ENCODE measurements at places on chromosomes 11 and 22.
A peak's percentile ranks its signal among the peaks of the same experiment; 100 is the strongest.

DNA sequence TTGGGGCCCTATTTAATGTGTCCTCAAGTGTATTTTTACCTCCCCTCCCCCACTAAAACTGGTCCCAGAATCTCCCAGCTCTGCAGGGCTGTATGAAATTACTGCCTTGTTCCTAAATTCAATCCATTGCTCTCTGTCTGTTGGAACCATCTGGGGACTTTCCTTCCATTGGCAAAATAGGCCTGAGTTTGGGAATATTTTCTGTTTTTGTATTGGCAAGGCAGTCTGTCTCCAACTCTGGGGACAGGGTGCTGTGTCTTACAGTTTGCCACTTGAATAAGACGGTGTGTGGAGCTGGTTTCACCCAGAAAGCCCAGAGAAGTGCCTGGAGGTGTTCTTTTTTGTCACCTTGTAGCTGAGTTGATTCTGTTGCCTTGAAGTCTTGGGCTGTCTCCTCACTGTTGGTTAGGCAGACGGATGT is 1.3 kb downstream of the PACS1 start:
- DNase-seq, result no peak

DNA sequence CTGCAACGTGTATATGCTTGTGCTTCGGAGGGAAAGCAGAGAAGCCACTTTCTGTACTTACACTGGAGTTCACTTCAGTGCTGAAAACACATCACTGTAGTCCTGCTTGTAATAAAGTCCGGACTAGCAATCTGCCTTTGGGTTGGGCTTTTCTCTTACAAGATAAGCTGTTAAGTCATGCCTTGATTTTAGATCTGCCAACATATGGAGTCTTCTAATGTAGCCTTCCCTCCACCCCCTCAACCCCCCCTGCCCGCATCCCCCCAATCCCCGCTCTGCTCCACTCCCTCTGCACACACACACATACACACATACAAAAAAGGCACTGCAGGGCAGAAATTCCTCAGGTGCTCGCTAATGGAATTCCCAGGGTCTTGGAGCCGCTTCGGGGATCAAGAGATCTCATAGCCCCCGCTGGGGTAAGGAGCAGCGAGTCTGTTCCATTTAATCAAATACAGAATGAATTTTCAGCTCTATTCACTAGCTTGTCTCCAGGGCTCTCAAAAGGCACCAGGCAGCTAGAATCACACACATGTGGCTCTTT is 3.4 kb downstream of the CDON start:
- DNase-seq, result no peak

DNA sequence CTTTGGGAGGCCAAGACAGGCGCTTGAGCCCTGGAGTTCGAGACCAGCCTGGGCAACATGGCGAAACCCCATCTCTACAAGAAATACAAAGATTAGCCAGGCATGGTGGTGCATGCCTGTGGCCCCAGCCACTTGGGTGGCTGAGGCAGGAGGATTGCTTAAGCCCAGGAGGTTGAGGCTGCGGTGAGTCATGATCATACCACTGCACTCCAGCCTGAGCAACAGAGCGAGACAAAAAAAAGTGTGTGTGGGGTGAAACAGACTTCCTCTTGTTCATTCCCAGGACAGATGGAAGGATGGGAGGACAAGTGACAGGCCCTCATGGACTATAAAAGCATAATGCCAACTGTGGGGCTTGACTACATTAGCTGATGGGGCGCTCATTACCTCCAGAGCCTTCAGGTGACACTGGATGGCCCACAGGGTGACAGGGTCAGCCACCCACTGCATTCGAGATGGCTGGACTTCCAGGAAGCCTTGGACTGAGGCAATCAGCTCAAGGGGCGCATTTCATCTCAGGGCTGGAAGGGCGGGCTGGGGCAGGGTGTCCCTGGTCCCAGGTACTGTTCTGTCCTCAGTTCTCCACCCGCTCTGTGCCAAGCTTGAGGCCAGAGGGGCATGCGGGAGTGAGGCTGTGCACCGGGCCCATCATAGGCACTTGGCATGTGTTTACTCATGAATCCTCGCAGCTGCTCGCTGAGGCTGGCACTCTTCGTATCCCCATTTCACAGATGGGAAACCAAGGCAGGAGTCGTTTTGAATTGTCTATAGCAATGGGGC is 12.5 kb downstream of the NPTXR start:
- DNase-seq, result no peak

DNA sequence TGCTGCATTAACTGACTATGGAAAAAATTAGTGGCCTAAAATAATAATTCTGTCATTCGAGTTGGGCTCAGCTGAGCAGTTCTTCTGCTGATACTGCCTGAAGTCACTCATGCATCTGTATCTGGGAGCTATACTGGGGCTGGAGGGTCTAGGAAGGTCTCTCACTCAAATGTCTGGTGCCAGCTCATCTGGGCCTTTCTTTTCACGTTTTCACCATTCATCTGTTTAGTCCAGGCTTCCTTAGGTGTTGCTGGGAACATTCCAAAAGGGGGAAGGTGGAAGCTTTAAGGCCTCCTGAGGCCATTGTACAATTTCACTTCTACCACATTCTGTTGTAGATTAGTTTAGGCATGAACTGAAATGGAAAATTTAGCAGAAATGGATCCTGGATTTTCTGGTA is 28.0 kb downstream of the YAP1 start:
- no peak for DNase-seq

DNA sequence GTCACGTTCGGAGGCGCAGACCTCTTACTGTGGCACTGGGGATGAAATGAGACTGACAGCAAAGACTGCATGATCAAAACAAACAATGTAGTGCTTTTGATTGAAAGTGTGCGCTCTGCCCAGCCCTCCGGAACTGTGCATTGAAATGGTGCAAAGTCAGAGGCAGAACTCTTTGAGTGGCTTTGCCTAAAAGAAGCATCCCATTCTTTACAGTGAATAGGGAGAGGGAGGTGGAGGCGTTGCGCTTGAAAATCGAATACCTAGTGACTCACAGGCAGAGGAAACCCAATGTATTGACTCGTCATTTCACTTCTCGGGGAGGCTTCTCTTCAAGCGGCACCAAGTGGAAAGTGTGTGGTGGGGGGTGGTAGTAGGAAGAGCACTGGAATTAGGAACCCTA is 10.9 kb downstream of the RCN1 start:
- no peak for DNase-seq

DNA sequence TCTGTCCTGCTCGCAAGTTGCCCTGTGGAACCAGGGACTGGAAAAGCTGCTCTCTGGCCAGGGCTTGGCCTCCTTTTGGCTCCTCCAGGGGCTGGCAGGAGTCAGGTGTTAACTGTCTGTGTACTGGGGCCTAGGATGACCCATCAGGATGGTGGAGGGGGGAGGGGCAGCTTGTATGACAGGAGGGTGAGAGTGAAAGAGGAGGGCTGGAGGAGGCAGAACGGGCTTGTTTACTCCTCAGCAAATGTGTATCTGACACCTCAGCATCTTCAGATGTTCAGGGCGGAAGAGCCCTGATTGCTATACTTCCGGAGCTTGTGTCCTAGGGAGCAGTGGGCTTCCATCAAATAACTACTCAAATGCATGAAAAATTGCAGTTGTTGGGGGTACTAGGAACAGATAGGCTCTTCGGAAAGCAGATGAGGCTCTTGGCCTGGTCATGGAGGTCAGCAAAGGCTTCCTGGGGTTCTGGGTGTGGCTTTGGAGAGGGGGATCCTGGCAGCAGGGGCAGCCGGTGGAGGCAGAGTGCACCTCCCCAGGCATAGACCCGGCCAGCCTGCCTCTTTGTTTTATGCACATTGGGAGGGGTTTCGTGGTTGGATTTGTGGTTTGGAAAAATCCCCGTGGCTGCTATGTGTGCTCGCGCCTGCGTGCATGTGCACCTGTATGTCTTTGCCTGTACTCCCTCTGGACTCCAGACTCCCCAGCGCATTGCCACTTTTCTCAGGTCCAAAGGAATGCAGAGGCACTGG is 31.2 kb downstream of the CD82 start:
- DNase-seq, result no peak

DNA sequence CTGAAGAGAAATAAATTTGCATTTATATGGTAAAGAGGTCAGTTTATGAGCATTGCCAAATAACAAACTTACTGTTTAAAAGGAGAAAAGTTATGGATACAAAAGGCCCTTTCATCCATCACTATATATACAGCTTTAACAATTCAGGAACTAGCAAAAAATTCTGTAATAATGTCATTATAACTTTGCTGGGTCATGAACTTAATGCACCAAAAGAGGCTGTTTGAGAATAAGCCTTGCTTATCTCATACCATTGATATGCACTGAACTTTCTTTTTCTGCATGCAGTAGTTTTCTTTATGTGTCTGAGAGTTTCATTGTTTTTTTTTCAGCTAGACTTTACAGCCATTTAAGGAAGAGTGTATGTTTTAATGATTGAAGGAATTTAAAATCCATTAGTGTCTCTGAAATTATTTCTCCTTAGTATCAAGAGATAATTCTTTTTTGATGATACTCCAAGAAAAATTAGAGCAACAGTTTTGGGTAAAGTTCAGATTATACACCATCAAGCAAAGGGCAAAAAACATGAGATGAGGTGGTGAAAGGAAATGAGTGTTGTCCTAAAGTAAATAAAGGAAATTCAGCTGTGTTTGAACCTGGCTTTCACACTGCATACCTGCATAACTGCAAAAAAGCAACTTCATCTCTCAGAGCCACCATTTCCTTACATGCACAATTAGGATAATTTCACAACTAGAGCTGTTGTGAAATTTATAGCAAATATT is 188.2 kb upstream of the ANO3 start:
- no peak for DNase-seq

DNA sequence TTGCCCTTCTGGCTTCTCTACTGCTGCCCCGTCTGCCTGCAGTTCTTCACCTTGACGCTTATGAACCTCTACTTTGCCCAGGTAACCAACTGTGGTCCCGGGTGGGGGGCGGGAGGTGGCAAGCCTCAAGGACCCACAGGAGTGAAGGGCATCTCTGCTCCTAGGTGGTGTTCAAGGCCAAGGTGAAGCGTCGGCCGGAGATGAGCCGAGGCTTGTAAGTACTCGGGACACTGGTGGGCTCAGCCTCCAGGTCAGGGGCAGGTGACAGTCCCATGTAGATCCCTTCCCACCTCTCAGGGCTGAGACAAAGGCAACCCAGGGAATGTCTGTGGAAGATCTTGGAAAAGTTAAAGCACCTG is 1.1 kb downstream of the GPR137 start:
- no peak for DNase-seq

DNA sequence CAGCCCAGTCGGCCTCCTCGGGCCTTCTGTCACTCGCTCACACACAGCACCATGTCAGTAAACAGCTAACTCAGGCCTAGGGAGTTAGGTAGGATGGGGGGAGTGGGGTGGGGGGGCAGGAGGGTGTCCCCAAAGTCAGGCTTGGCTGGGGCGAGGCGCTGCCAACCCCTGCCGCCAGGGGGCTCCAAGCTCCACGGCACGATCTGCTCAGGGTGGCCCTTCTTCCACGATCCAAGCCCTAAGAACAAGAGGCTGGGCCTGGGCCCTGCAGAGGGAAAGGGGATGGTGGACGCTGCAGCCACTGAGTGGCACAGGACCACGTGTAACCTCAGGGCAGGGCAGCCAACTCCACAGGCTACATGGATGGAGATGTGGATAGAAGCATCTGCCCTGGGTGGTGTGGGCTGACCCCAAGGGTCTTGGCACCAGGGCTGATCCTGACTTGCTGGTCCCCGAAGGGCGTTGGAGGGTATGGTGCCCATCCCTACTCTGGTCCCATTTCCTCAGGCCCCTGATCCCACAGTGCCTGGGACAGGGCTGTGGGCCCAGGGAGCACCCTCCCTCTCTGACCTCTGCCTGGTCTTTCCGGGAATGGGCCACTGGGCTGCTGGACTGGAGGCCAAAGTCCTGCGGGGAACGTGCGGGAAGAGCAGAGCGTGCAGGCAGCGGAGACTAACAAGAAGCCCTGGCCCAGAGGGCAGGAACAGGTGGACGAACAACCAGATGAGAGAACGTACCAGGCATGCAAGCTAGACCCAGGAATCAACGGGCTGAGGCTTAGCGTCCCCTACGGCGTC is 29.1 kb upstream of the TXNRD2 start:
- DNase-seq, result no peak

- no peak for DNase-seq
Observed at GRCh38 chr11:70073871-70074371, 4.2 kb upstream of the ANO1 start.

DNA sequence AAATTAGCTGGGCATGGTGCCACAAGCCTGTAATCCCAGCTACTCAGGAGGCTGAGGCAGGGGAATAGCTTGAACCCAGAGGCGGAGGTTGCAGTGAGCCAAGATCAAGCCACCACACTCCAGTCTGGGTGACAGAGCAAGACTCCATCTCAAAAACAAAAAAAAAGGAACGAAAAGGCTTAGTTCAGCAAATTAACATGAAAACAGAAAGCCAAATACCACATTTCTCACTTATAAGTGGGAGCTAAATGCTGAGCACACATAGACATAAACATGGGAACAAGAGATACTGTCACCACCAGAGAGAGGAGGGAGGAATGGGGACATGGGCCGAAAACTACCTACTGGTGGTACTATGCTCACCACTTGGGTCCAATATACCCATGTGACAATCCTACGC is 38.6 kb downstream of the SCGB1A1 start:
- no peak for DNase-seq

- peak; percentile 11 for DNase-seq
Observed at GRCh38 chr22:35202376-35202775, 54.9 kb upstream of the HMGXB4 start.

GRCh38 chr22:37133304-37134018 is 16.3 kb downstream of the IL2RB start:
- no peak for DNase-seq

DNA sequence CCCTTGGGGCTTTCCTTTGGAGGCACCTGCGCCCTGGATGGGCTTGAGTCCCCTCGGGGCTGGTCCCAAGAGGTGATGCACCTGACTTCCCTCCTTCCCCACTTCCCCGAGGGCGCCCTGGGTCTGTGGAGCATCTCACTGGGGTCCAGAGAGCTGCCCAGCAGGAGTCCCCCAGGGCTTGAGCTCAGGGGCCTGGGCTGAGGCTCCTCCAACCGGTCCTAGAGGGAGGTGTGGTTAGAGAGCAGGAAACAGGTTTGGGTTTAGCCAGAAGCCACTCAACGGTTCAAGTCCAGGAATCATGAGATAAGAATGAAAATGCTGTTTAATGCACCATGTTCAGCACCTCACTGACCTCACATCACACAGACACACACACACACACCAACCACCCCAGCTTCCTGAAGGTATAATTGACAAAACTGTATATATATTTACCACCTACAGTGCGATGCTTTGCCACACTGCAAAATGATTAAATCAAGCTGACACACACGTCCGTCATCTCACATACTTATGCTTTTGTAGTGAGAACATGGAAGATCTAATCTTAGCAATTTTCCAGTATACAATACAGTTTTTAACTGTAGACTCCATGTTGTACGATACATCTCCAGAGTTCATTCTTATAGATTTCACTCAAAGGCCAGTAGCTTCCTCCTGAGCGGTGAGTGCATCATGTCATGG is 628 bp upstream of the IGLL1 start:
- no peak for DNase-seq
